ENCODE measurements at places on chromosomes 3 and 15. TPM values are rescaled to one million over a fixed set of nuclear protein-coding genes. Genes with fewer than 3 reads are reported as not detected.

DNA sequence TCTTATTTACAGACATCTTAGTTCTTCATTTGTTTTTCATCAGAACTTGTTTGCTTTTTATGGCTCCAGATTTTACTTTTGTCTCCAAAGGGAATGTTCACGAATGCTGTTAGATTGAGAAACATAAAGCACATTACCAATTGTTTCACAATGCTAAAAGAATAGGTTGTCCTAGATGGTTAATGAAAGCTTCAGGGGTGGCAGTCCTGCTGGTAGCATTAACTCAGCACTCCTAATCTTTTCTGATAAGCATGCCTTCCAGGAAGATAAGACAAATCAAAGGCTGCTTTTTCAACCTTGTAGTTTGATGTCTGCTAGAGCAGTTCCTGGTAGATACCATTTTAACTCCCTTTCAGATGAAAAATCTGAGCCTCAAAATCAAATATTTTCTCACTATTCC is 619.4 kb downstream of the PYDC2 start:
- DNase-seq = no peak

DNA sequence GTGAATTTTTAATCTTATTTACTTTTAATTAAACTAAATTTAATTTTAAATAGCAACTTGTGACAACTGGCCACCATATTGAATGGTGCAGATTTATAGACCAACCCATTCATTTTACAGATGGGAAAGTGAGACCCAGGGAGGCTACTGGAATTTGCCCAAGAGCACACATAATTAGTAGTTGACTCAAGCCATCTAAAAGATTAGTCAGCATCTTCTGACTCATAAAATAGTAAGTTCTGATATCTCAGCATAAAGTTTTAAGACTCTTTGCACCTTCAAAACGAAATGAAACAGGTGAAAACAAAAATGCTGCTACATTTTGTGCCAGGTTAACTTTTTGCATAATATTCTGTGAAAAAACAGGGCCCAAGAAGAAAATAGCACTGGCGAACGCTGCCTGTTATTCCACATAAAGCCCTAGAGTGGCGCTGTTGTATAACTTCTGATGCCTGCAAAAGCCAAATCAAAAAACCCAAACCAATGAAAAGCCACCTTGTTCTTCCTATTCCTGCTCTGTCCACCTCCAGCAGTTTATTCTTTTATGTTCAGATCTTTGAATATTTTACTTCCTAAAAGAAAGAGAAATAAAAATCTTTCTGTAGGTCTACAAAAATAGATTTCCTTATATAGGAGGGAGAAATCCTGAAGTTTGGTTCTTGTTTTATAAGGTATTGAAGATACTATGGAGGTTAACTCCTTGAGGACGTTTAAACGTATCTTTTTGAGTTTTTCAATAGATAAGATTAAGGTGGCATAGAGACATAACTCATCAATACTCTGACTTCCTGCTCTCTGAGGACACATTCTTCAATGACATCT is 62.8 kb downstream of the OTOL1 start:
- peak; percentile 50 for DNase-seq

- no peak for DNase-seq
These were observed 49.9 kb upstream of the RAB6B start for GRCh38 chr3:133945381-133946095.

Gene SCG5
- not detected for total RNA-seq

Gene TGM4
- total RNA-seq = 0.14 TPM

Gene MYRIP
- total RNA-seq = 5.6 TPM

All from Calu3 (cell line).